Cerebellum (tissue), 4 donors: ENCODE measurements at places on chromosomes 1 and 21.

DNA sequence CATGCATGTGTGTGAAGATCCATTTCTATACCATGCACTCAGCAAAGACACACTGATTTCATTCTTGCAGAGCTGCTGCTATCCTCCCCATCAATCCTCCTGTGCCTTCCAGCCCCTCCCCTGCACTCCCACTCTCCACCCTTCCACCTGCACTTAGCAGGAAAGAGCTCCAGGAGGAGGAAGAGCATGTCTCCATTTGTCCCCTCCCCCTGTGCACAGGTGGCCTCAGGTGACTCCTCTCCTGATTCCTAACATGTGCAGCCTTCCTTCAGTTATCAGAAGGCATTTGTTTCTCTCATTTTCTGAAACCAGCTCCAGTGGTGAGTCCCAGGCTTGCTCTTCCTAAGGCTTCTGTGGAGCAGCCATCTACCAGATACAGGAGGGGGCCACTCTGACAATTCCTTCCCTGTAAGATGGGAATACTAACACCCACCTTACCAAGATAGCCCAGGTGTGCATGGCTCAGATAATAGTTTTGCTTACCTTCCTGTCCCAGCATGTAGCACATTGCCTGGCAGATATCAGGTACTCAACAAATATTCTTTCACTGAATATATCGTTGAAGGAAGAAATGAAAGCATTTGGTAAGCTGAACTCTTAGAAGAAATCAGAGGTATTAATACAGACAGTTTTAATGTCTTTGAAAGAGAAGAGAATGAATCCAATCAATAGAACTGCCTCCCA is 21.9 kb upstream of the FAM3B start:
- DNase-seq = no peak

GRCh38 chr1:89331890-89332289 is 32.0 kb upstream of the GBP6 start:
- DNase-seq = no peak

DNA sequence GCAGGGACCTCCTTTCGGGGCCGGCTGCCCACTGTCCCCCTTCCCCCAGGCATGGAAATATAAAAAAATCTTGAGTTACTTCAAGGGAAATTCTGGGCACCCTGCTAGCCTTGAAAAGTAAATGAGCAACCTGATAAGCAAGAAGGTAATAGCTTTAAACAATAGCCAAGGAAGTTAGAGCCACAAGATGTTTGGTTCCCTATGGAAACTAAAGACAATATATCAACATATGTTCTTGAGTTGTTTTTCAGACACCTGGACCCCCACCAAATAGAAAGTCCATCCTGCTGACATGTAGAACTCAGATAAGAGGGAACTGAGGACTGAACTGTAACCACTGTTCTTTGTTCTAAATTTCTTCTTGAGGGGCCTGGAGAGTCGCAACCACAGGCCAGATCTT is 19.3 kb upstream of the SLC35A3 start:
- no peak for DNase-seq

DNA sequence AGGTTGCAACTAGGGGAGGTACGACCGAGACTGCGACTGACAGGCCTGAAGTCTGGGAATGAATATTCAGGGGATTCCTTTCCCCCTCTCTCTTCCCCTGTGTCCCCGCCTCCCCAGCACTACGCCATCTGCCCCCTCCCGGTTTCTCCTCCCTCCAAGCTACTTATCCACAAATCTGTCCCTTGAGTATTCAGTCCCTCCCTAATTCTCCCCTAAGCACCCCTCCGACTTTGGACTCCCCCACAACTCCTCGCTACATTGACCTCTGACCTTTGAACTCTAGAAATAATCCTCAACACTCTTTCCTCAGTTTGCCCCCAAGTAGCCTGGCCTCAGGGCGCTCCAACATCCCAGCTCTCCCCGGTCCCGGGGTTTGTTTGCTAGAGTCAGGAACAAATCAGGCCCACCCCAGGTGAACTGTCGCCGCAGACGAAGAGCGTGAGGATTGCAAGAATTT is 393 bp downstream of the LYSMD1 start:
- DNase-seq = peak; percentile 72

DNA sequence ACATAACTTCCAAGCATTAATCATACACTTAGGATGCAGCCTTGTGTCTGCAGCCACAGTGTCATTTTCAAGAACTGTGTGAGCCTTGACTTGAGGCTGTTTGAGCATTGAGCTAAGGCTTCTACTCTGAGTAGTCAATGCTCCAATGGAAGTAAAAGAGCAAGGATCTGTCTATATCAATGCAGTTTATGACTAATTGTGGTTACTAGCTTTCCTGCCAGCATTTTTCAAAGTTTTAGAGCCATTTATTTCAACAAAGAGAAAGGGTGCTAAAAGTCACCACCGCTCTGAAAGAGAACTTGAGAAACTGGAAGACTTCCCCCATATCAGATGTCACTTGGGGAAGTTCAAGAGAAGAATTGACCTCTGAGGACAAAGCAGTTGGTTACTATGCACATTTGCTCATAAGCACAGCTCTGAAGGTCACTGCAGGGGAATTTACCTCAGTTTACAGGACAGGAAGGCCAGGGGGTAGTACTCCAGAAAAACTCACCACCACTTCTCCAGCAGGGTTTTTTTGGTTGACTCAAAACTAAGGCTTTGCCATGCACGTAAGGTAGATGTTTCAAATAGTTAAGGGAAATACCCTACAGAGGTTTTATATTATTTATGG is 24.5 kb upstream of the RGS1 start:
- DNase-seq = no peak

GRCh38 chr1:185674201-185674600 is 60.0 kb upstream of the HMCN1 start:
- no peak for DNase-seq

GRCh38 chr1:247475793-247476192 is 17.9 kb upstream of the OR2B11 start:
- DNase-seq = no peak

DNA sequence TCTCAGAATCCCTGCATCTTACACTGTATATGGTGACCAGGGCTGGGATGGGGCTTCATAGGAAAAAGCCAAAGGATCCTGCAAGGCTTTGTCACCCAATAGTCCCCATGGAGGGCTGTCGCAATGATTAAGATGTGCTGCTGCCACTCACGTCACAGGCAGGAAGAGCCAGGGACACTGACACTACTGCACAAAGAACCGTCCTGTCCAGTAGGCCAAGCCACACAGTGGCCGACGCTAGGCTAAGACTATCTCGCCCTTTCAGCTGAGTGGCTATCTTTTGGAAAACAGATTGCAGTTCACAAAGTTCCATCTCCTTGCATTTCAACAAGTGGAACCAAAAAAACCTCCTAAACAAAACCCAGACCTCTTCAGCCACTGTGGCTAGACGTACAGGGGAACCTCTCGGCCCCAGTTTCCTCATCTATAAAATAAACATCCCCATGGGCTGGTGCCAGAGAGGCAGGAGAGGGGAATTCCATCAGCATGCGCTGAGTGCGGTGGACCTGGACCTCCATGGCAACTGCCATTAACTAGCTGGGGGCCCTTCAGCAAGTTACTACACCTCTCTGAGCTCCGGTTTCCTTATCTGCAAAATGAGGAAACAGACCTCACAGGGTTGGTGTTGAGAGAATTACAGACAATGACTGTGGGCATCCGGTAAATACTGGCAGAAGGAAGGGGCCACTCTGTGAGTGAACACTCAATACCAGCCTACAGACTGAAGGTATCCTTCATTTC is 8.7 kb downstream of the CAPZB start:
- DNase-seq = no peak

DNA sequence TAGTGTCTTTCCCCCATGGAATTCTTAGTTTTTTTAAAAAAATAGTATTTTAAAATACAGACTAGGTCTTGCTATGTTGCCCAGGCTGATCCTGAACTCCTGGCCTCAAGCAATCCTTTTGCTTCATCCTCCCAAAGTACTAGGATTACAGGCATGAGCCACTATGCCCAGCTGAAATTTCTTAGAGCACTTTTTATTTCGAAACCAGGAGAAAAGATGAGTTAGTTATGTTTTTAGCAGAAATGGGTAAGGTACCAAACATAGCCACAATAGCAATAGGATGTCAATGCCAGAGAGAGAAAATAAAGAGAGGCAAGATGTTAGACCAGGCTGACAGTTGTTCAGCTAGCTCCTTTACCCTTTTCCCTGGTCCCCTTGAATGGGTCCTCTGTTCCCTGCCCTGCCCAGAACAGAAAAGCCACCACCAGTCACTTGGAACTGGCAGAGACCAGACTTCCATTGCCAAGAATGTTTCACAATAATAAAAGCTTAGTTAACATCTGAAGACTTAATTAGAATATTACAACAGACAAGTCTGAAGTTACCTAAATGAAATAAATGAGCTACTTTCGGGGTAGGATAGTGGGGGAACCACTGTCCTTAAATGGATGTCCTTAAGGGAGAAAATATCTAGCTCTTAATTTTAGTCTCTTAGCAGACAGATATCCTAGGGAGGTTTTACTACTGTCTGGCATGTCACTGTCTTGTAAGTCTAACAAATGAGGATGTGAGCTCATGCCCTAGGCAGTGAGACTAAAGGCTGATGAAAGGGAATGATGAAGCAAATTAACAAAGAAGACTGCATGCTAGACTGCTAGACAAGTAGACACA is 54.3 kb downstream of the ABL2 start:
- peak; percentile 9 for DNase-seq

- peak; percentile 35 for DNase-seq
These were observed 641 bp upstream of the ZBTB21 start for GRCh38 chr21:42010507-42011495.

- no peak for DNase-seq
These were observed 3.3 kb downstream of the CSRP1 start for GRCh38 chr1:201503397-201504176.

- DNase-seq = no peak
These were observed 4.2 kb downstream of the ADORA3 start for GRCh38 chr1:111499026-111499785.
